GM12865 (cell line): ENCODE measurements at places on chromosomes 2 and 18.

GRCh38 chr18:63207835-63208234, 111.7 kb downstream of the BCL2 start:
- DNase-seq, result no peak

DNA sequence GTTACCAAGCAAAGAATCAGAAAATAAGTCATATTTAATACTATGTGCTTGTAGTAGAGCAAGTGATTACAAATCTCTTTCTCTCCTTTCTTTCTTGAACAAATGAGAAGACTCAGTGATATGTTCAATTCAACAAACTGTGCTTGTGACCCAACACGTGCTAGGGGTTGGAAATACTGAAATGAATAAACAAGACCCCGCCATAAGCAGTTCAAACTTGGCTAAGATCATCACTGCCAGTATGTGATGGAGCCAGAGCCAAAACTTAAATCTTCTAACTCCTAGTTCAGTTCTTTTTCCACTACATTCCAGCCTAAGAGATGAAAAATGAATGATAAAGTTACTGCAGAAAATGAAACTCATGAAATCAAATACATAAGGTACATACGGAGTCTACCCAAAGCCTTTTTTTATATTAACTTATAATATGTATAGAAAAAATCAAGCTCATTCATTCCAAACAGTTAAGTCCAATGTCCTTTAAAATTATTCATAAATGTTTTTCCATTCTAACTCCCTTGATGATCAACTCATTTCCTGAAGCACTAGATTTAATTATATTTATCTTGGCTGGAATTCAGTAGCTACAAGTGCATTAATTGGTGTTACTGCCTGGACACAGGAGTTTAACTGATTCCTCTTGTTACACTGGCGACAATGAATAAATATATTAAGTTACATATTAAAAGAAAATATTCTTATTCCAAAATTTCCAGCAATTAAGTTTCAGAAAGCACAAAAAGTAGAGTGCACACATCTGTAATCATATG, 36.0 kb downstream of the GALNT3 start:
- DNase-seq, result no peak

DNA sequence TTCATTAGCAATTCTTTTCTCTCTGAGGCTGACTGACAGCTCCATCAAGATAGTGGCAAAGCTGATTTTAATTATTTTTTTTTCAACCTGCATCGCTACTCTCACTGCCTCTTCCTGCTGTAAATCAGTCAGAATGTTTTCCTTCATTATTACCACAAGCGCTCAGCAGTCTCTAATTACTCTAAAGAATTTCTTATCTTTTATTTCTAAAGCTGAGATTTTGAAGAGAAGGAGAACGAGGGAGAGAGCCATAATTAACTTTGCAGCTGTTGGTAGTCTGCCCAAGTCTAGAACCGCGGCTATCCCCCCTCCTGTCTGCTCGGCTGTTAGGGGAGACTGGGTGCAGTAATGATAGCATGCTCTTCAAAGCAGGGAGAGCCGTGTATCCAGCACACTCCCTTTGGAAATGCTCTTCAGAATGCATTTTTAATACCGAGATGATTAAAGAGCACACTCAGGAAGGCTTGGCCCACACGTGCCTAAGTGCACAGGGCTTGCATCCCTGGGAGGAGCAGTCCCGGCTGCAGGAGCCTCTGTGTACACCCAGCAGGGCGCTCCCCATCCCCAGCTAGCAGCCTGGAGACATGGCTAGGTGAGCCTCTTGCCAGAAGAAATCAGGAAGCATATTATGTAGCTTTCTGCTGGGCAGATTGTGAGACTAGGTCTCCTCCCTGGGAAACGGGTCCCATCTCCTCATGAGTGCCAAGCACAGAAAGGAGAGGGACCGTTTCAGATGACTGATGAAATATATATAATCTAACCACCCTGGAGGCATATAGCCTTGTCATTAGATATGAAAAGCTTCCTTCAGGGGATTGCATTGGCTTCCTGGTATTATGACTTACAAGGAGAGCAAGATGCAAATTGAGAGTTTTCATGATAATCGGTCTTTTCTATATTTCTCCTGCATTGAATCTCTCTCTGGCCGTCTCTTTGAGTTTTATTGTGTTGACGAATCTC, 555.2 kb downstream of the CMPK2 start:
- DNase-seq, result no peak

- no peak for DNase-seq
Measured at GRCh38 chr2:232549655-232550353, 553 bp downstream of the TIGD1 start.

GRCh38 chr2:126085011-126085795, 570.8 kb upstream of the GYPC start:
- no peak for DNase-seq
